NCI-H2107 (cell line): ENCODE measurements at places on chromosomes 7 and 10.

DNA sequence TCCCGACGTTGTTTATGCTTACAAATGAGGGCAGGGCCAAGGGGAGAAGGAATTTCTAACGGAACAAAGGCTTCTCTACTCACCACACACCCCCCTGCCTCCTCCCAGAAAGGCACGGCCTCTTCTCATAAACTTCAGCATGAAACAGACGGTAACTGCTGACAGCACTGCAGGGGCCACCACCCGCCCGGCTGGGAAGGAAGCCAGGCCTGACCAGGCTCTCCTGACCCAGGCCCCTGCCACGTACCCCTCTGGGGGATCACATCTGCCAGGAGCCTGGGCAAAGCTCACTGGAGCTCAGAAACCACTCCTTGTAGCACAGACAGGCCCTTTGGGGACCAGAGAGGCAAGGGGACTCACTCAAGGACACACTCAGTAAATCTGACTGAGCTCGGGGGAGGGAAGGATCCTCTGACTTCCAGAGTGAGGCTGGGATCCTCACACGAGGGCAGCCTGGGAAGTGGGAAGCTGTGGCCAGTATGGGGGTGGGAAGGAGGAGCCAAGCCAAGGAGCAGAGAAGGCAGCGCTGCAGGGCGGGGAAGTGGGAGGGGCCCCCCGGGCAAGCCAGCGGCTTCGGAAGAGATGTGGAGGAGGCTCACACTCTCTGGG is 46.1 kb downstream of the ZCCHC24 start:
- DNase-seq, result no peak

GRCh38 chr7:110940756-110941155 is 150.2 kb upstream of the LRRN3 start:
- DNase-seq, result no peak

DNA sequence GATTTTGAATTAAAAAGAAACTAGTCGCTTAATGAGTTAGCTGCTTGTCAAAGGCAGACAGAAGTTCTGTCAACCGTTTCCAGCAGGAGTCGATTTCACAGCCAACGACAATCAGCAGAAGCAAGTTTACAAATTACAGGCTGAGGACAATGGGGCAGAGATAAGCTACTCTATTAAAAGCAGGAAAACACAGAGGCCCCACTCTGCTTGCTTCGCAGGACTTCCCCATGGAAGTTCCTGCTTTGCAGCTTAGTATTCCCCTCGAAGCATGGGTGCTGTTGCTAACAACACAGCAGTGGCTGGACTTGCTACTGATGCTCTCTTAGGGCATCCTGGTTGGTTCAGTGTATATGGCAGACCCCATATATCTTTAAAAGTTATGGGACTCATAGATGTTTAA is 50.8 kb upstream of the KLF6 start:
- no peak for DNase-seq

- no peak for DNase-seq
These were observed 11.7 kb downstream of the ANK3 start for GRCh38 chr10:60377955-60378354.

- DNase-seq, result no peak
These were observed 31.3 kb upstream of the FXYD4 start for GRCh38 chr10:43340101-43340500.

- no peak for DNase-seq
These were observed 27.6 kb downstream of the SNX13 start for GRCh38 chr7:17912536-17913235.

DNA sequence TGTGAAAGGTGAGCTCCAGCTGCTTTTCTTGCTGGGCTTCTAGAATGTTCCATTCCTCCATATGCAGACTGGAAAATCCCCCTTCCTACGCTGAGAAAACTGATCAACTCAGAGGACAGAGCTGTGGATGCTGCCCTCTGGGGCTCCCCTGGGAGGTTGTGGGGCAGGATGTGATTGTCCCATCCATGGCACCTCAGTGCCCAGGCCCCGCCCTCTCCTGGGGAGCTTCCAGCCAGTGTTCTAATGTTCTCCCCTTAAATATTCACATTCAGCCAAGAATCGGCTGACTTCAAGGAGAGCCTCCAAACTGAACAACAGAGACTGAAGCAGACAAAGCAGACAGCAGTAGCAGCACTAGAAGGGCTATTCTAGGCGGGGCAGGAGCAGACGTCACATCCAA is 55.0 kb downstream of the RAMP3 start:
- DNase-seq, result no peak

DNA sequence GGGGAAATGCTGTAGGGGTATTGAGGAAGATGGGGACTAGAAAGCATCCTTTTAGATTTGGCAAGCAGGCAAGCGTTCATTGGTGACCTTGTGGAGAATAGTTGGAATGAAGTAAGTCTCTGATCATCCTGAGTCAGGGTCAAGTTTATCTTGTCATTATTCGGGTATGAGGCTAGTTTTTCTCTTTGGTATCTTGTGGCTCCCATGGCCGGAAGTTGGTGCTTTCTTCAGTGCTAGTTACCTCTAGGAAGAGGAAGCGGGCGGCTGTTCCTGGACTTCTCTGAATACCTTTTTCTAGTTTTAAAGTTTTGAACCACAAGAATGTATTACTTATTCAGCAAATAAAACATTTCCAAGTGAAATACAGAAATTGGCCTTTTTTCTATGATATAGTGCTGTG is 9.2 kb downstream of the CREM start:
- no peak for DNase-seq

GRCh38 chr10:76026176-76026771 is 594.9 kb downstream of the LRMDA start:
- no peak for DNase-seq

DNA sequence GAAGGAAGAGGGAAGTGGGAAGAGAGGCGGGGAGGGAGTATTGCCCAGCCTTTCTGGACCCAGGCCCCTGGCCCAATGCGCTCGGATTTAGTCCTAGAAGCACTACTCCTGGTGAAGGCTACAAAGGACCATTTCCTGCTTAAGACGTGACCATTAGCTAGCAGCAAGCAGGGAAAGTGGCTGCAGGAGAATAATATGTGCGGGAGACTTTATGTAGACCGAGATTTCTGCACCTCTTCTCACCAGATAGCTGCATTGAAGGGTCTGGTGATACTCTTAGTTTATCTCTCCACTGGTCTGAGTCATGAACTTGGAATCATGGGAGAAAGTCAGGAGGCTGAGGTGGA is 3.1 kb downstream of the VAX1 start:
- no peak for DNase-seq

DNA sequence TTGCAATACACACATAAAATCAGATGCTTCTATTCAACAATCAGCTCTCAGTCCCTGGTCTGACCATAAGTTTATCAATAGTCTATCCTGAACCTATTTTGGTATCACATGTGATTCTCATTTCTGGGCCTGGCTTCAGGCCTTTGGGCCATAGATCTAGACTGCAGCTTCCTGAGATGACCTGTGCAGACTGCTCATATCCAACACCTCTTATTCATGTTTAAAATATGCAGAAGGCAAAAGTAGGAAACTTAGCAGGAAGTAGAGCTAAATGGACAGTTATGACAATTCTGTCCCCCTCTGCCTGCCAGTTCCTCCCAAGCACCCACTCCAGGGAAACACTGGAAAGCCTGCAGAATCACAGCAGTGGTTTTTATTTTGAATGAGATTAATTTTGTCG is 53.3 kb downstream of the C7orf25 start:
- DNase-seq, result no peak

- no peak for DNase-seq
These were observed 50.5 kb downstream of the PRF1 start for GRCh38 chr10:70551971-70552422.
